T-helper 17 cell (primary cell): ENCODE measurements at places on chromosomes 1 and 21.

GRCh38 chr1:85587841-85588240, 7.3 kb downstream of the CCN1 start:
- DNase-seq = no peak

GRCh38 chr1:217311269-217311668, 319.6 kb downstream of the GPATCH2 start:
- DNase-seq = no peak

GRCh38 chr1:244971552-244972216, 107.3 kb upstream of the HNRNPU start:
- no peak for DNase-seq

GRCh38 chr21:33560965-33561364, 18.1 kb downstream of the SON start:
- DNase-seq = no peak

DNA sequence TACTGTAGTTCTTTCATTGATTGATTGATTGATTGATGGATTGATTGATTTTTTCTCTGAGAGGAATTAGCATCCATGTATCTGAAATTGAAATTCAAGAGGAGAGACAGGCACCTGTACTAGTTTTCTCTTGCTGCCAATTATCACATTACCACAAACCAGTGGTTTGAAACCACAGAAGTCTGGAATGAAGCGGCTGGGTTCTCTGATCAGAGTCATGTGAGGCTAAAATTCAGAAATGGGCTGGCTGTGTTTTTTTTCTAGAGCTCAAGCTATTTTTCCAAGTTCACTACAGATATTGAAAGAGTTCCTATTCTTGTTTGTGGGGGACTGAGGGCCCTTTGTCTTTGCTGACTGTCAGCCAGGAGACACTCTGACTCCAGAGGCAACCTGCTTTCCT, 10.0 kb downstream of the NBPF3 start:
- DNase-seq = no peak

- DNase-seq = no peak
Observed at GRCh38 chr1:119549719-119550132, 42.7 kb downstream of the HSD3B1 start.

- DNase-seq = no peak
Observed at GRCh38 chr1:30043731-30044408, 679.5 kb downstream of the MATN1 start.

DNA sequence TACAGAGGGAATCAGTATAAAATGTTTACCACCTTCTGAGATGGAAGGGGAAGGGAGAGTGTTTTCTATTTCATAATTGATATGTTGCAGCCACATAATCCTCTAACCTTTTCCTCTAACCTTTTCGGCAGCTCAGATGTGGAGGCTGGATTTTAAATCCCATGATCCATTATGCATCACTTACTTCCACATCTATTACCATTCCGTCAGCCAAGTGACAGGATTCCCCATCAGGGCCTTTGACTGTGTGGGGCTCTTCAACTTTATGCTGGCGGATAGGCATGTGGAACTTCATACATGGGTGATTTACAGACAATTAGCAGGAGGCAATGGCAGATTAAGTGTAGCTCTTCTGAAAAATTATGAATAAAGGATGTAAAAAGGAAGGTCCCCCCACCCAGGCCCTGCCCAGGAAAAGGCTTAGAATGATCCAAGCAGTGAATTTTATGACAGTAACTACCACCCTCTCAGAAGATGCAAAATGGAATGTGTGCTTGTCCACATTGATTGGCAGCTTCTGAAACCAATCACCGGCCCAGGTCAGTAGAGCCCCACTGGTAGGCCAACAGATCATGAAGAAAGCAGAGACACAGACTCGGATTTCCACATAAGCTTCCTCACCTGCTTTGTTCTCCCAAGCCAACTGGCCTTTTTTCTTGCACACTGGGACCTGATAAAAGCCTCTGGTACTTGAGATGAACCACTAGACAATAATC, 147.0 kb downstream of the ST6GALNAC5 start:
- no peak for DNase-seq

- DNase-seq = no peak
Observed at GRCh38 chr21:44359396-44359795, 6.0 kb downstream of the TRPM2 start.

DNA sequence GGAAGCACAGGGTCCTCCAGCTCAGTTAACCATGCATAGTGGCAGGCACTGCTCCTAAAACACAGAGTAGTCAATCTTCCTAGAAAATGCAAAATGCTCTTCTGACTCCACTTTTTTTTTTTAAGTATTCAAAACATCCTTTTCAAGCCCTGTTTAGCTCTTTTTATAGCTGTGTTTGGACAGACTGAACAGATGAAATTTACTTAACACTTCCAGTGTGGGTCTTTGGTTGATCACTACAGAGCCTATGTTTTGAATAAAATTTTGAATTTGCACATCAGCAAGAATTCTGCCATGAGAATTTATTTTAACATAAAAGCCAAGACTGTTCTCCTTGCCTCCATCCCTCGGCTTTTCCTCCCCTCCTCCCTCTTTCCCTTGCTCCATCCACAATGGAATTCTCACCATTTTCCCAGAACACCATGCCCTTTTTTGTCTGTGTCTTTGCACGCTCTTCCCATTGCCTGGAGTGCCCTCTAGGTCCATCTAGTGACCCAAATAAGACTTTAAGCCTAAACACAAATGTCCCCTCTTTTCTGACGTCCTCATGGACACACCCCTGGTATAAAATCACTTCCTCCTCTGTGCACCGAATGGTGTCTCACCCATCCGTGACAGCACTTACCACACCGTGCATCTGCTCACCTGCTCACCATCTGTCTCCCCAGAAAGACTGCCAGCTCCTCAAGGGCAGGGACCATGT, 24.0 kb upstream of the CPT2 start:
- no peak for DNase-seq

DNA sequence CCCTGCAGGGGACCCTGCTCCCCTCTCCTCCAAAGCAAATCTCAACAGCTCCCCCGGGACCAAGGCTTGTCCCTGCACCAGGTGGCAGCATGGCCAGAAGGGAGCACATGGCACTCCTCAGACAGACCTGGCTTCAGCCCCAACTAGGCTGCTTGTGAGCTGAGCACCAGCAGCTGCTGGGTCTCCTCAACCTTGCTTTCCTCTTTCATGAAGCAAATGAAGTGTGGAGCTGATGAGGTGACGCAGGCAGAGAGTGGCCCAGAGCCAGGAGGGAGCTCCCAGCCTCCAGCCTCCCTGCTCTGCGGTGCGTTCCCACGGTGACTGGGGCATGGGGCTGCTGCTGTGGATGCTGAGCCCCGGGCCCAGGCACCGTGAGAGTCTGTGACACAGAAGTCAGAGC, 34.0 kb downstream of the MEGF6 start:
- DNase-seq = no peak

DNA sequence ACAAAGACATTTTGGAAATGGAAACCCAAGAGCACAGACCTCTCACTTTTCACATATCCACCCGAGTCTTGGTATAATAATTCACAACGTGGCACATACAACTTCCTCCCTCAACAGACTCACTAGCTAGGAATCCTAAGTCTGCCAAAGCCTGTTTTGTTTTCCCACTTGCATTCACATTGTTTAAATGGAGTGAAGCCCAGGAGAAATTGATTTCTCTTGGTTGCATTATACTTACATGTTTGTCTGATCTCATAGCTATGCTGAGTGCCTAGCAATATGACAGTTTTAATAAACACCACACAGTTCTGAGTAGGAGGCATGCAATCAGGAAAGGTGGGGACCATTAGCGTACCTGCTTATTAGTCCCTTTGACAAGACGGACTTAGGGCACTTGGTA, 348.6 kb upstream of the ADGRL4 start:
- no peak for DNase-seq

DNA sequence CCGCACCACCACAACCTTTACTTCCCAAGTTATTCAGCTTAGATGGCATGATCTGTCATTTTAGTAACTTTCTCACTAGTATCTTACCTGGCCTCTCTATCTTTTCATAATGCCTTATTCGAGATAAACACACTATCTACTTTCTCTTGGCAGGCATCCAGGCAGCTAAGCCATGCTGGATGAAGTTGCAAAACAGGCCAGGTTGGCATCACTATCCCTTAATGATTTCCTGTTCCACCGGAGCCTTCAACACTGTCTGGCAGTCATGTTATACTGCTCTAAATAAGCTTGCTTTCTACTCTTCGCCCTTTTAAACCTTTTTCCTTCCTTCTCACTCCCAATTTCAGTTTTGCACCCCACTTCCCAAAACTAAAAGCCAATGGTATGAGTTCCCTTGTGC, 12.0 kb upstream of the KCNH1 start:
- DNase-seq = no peak
